ENCODE measurements at places on chromosomes 2 and 18.

- peak; percentile 28 for DNase-seq
These were observed 583 bp downstream of the CERS6 start for GRCh38 chr2:168456521-168457189.

DNA sequence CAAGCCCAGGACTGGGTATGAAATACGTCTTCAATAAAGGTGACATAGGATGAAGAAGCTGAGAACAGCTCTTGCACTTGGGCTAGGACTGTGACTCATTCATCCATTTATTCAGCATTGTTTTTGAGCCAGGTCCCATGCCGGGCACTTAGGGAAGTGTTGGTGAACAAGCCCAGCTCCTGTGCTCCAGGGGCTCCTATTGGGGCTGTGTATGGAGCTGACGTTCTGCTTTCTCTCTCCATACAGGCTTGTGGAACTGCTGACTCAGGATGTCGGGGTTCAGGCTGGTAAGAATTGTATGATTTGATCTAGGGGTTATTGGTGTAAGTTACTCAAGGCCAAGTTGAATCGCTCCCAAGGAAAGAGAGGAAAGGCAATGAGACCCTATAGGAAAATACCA, 24.0 kb downstream of the MYO7B start:
- DNase-seq, result no peak

DNA sequence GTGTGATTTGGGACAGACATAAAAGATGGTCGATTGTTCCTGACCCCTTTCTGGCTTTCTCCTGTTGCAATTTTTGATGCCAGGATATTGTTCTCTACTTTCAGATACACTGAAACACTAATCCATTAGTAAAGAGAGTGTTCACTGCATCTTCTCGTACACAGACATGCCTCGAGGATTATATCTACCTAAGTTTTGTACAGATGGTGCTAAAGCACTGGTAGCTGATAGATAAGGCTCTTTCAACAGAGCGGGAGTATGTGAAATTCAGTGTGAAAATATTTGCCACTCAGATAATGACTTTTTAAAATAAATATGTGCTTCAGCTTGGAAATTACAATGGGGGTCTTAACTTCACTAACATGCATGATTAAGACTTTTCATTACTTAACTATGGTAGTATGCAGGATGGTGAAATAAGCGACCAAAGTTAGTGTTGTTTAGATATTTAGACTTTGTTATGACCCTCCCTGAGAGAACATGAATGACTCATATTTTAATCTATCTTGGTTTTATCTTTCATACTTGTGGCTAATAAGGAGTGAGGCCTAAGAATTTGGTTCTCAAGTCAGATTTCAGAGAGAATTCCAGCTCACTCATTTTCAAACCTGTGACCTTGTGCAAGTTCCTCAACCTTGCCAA, 474.9 kb downstream of the NRXN1 start:
- DNase-seq, result no peak

- no peak for DNase-seq
These were observed 5.1 kb downstream of the SERPINB2 start for GRCh38 chr18:63892566-63892965.

DNA sequence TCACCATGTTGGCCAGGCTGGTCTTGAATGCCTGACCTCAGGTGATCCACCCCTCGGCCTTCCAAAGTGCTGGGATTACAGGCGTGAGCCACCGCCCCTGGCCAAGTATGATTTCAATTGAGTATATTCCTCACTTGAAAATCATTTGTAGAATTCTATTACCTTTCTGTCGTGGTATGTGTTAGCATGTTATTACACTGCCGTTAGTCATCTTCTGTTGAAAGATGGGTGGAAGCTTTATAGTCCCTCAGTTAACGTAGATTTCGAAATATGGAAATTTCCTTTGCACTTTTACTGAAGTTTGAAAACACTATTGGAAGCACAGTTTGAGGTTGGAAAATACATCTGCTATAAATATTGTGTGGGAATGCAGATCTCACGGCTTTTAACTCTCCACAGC, 14.7 kb downstream of the NIFK start:
- DNase-seq, result no peak

GRCh38 chr2:231308631-231309428, 86.7 kb upstream of the B3GNT7 start:
- DNase-seq, result peak; percentile 79

GRCh38 chr2:189347540-189347939, 93.7 kb upstream of the WDR75 start:
- peak; percentile 78 for DNase-seq

GRCh38 chr2:136310797-136311603, 193.1 kb upstream of the CXCR4 start:
- peak; percentile 28 for DNase-seq

DNA sequence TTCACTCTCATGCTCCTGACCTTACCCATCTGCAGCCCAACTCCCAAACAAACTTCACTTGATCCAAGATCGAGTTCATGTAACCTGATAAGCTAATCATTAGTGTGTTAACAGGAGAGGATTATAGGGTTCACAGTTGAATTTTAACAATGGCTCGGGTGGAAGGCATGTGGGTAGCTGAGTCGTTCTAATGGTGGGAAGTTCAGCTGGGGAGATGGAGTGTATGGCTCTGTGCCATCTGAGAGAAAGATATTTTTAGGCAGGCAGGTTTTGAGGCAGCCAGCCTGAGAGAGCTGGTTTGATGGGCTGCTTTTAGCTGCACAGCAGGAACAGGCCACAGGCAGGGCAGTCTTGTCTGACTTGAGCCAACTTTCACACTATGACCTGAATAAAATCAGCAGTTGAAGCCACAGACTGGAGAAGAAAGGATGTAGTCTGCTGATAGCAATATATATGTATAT, 17.7 kb upstream of the NFE2L2 start:
- peak; percentile 87 for DNase-seq

GRCh38 chr2:239604861-239605260, 204.0 kb upstream of the HDAC4 start:
- no peak for DNase-seq

DNA sequence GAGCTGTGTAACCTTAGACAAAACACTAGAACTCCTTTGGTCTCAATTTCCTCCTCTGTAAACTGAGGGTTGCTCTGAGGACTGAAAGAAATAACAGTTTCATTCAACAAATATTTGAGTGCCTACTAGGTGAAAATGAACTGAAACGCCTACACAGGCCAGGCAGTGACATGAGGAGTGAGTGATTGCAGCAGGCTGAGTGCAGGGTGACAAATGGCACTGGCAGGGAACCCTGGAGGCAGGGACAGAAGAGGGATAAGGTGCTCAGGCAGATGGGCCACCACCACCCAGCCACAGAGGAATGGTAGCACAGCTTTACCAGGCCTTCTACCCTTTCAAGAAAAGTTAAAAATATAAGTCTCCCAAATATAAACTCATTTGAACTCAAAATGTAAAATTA, 11.5 kb upstream of the RNU4ATAC start:
- DNase-seq, result no peak

DNA sequence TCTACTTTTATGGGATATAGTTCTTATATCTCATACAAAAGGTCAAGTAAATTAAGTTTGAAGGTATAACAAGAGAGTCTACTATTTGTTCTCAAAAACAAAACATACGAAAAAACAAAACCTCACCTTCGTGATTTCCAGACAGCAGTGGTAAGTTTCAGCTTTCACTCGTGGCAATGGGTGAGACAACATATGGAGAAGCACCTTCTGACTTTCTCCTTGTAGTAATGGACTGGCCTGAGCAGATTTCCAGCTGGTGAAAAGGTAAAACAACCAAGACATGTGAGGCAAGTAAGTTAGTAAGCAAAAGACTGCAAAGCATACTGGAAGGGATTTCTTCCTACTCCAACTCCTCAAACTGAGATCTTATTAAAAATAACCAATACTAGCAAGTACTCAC, 39.6 kb downstream of the RTTN start:
- no peak for DNase-seq

DNA sequence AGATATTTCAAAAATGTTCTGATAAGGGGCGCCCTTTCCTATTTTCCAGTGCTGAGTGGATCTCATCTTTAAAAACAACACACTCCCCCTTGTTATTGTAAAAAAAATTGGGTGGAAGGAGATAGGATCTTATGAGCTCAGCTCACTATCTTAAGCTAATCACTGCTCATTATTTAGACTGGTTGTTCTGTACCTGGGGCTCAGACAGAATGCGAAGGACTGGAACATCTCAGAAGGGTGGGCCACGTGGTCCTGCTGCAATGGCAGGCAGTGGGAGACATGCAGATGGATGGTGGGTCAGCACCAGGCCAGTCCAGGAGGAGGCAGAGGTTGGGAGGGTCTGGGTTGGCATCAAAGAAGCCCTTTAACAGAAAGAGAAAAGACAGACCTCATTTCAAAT, 48.3 kb upstream of the GPR155 start:
- no peak for DNase-seq

- no peak for DNase-seq
These were observed 78.6 kb downstream of the VAPA start for GRCh38 chr18:9992300-9992972.

DNA sequence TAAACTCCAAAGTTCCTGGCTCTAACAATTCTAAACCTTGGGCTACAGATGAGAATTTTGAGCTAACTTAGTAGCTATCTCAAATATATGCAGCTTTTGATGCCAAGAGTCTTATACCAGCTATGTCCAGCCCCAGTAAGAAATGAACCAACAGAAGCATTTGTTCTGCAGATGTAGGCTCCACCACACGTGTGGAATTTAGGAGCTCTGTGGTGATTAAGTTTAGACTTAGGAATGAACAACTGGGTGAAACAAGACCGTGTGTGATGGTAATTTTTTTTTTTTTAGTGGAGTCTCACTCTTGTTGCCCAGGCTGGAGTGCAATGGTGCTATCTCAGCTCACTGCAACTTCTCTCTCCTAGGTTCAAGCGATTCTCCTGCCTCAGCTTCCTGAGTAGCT, 179.7 kb downstream of the ANKRD30B start:
- DNase-seq, result no peak

DNA sequence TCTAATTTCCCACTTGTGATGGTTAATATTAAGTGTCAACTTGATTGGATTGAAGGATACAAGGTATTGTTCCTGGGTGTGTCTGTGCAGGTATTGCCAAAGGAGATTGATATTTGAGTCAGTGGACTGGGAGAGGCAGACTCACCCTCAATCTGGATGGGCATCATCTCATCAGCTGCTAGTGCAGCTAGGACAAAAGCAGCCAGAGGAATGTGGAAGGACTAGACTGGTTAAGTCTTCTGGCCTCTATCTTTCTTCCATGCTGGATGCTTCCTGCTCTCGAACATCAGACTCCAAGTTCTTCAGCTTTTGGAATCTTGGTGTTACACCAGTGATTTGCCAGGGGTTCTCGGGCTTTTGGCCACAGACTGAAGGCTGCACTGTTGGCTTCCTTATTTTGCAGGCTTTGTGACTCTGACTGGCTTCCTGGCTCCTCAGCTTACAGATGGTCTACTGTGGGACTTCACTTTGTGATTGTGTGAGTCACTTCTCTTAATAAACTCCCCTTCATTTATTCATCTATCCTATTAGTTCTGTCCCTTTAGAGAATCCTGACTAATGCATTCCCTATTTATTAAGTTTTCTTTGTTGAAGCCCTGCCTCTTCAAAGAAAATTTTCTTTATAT, 1087.5 kb upstream of the NXPH2 start:
- DNase-seq, result no peak

DNA sequence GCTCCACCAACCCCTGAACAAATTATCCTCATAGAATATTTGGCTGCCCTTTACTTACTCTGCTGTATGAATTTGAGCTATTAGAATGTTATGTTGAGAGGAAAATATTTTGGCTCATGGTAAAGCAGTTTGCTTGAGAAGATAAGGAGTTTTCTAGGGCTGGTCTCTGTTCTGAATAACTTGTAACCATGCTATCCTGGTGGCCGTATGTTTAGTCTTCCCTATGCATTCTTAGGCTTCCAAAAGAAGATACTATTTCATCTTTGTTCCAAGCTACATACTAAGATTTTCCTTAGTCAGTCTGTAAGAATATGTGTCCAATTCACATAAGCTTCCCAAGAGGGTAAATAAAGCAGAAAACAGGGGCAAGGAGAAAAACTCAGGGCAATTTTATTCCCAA, 1105.1 kb upstream of the PIK3C3 start:
- DNase-seq, result no peak

DNA sequence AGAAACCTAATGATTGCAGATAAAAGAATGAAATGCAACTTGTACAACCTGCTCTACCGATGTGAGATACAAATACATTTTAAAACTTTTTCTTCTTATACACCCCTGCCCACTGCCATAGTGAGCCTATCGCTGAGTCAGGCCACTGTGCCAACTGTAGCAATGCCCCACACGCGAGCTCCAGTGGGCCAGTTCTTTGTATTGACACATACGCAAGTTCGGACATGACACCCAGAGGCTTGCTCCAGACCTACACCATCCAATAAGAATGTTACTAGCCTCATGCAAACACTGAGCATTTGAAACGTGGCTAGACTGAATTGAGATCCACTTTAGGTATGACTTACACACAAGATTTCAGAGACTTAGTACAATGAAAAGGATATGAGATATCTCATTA, 340.1 kb downstream of the ARHGAP15 start:
- no peak for DNase-seq

DNA sequence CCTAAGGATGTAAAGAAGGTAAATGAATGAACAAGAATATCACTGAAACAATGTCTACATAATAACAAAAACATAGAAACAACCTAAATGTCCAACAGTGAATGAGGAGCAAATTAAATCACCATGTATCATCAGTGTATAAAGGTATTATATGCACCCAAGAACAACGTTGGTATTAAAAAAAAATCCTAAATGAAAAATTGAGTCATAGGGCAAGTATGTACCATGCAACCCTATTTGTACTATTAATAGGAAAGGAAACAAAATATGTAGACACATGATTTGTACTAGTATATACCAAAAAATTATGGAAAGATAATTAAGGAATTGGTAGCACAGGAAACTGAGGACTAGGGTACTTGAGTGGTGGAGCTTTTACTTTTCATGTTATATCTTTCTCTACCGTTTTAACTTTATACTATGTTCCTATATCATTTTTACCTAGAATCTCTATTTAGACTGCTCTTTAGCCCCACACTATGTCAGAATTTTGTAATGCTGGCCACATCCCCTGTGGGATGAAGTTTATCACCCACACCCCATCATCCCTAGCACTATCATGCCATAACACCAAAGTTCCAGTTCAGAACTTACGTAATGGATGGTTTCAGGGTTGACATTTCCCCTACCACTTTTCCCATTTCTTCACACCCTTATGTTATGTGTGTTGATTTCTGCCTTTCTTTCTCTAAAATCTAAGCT, 25.6 kb downstream of the IKZF2 start:
- no peak for DNase-seq

DNA sequence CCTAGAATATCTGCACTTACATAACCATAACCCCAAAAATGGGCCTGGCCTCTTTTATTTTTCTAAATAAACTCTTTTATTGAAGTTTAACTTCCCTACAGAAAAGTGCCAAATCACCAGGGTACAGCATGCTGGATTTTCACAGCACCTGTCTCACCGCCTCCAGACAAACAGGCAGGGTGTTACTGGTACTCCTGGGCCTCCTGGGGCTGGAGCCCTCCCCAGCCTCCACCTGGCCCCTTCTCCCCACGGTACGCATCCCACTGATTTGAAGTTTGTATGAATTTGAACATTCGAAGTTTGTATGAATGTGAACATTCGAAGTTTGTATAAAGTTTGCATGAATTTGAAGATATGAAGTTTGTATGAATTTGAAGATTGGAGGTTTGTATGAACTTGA, 232.1 kb downstream of the NDUFA10 start:
- no peak for DNase-seq

GRCh38 chr2:98027538-98027937, 31.8 kb upstream of the TMEM131 start:
- no peak for DNase-seq

- DNase-seq, result no peak
These were observed 86.0 kb downstream of the KCTD1 start for GRCh38 chr18:26462355-26462754.

- DNase-seq, result no peak
These were observed 198.8 kb downstream of the NDUFA10 start for GRCh38 chr2:239826376-239826775.

- DNase-seq, result no peak
These were observed 312.7 kb upstream of the CWC22 start for GRCh38 chr2:180319586-180320405.
